MCF 10A (cell line): ENCODE measurements at places on chromosomes 3 and 15. TPM values are rescaled to one million over a fixed set of nuclear protein-coding genes. Genes with fewer than 3 reads are reported as not detected.

DNA sequence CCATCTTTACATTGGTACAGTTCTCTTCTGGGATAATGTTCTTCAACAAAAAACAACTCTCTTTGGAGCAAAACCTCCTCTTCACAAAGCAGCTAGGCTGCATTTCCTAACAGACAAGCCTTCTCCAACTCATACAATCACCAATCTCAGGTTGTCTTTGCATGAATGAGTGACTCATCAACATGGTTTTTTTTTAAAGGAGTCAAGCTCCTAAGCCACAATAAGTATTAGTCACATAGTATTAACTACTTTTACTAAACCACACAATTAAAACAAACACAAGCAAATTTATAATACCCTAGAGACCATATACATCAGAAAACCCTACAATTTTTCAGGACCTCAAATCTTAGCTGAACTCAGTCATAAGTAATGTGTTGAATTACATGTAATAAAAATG is 137.4 kb downstream of the TBC1D5 start:
- H3K4me1 ChIP-seq: peaks cover 13% of the 10 kb centered on the region
- H3K36me3 ChIP-seq: peaks cover 4% of the 10 kb centered on the region
- H3K27me3 ChIP-seq: no peaks in the 10 kb centered on the region
- peak; percentile 86 for DNase-seq

DNA sequence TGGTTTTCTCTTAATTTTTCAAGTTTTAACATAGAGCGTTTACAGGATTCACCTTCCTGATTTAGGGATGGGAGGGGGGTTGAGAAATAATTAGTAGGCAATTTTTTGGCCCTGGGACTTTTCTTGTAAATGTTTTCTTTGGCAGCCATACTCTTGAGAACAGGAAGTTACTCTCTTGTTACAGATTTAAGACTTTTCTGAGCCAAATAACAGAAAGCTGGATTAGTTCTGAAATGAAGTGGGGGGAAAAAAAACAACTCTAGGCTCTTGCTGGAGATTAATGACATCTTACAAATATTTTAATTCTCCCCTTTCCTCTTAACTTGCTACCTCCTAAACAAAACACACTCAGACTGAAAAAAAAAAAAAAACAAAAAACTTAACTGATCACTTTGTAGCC is 13.8 kb upstream of the POLR2M start:
- peak; percentile 79 for DNase-seq
- no peak overlapping the region for H3K4me3 ChIP-seq
- peaks cover 45% of the 10 kb centered on the region for H3K4me1 ChIP-seq
- no peaks in the 10 kb centered on the region for H3K27me3 ChIP-seq
- H3K27ac ChIP-seq: peak overlapping the region; percentile 55

GRCh38 chr3:64484289-64484992 is 203.4 kb downstream of the ADAMTS9 start:
- H3K4me1 ChIP-seq: no peaks in the 10 kb centered on the region
- DNase-seq: peak; percentile 81
- H3K36me3 ChIP-seq: no peaks in the 10 kb centered on the region
- no peak overlapping the region for H3K4me3 ChIP-seq
- H3K27ac ChIP-seq: no peak overlapping the region

- H3K4me3 ChIP-seq: no peak overlapping the region
- no peak for DNase-seq
- H3K4me1 ChIP-seq: peaks cover 7% of the 10 kb centered on the region
- H3K27me3 ChIP-seq: no peaks in the 10 kb centered on the region
- peaks cover 36% of the 10 kb centered on the region for H3K36me3 ChIP-seq
- H3K27ac ChIP-seq: no peak overlapping the region
Observed at GRCh38 chr3:184348057-184348382, 10.6 kb downstream of the FAM131A start.

GRCh38 chr3:121274411-121274810 is 271.4 kb downstream of the POLQ start:
- no peaks in the 10 kb centered on the region for H3K36me3 ChIP-seq
- H3K4me3 ChIP-seq: no peak overlapping the region
- no peaks in the 10 kb centered on the region for H3K4me1 ChIP-seq
- DNase-seq: no peak
- no peak overlapping the region for H3K27ac ChIP-seq

- H3K36me3 ChIP-seq: no peaks in the 10 kb centered on the region
- DNase-seq: peak; percentile 0
- H3K4me1 ChIP-seq: no peaks in the 10 kb centered on the region
- no peak overlapping the region for H3K27ac ChIP-seq
Observed at GRCh38 chr3:190671658-190672057, 157.8 kb downstream of the IL1RAP start.

- H3K4me1 ChIP-seq: no peaks in the 10 kb centered on the region
- H3K36me3 ChIP-seq: no peaks in the 10 kb centered on the region
- no peak overlapping the region for H3K4me3 ChIP-seq
- DNase-seq: peak; percentile 64
- no peak overlapping the region for H3K27ac ChIP-seq
Observed at GRCh38 chr3:124351430-124352148, 359.7 kb upstream of the ROPN1 start.

The LDHAL6B gene
- not detected in 2 replicates for total RNA-seq

The MYLK gene
- 1.3 and 2.3 TPM in 2 replicates for total RNA-seq

The FANCD2OS gene
- total RNA-seq: not detected in 2 replicates

The ALS2CL gene
- total RNA-seq: 93.6 and 95.5 TPM in 2 replicates
